ENCODE measurements at places on chromosomes 7 and 10. TPM values are rescaled to one million over a fixed set of nuclear protein-coding genes. Genes with fewer than 3 reads are reported as not detected.

- DNase-seq, result no peak
Observed at GRCh38 chr10:108241166-108241565, 1076.7 kb upstream of the SORCS1 start.

DNA sequence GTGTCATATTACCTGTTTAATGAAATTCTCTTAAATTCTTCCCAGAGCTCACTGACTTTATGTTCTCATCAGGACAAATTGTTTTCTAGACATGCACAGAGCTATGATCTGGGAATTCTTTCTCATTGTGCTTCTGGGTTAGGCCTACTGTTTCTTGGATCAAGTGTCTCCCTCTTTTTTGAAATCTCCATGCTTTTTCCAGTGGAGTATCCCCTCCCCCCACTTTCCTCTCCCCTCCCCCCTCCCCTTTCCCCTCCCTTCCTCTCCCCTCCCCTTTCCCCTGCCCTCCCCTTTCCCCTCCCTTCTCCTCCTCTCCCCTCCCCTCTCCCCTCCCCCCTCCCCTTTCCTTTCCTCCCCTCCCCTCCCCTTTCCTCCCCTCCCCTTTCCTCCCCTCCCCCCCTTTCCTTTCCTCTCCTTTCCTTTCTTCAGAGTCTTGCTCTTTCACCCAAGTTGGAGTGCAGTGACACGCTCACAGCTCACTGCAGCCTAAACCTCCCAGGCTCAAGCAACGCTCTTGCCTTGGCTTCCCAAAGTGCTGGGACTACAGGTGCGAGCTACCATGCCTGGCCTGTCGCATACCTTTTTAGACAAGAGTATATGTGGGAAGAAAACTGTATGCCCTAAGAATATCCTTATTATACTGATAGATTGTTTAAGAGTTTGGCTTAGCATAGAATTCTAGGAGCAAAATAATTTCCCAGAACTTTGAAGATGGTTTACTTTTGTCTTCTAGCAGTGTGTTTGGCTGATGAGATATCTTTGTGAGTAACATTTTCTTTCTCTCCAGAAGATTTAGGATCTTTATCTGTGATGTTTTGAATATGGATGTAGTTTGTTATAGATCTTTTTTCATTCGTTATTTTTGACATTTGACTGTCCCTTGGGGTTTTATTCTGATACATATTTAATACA is 2.5 kb downstream of the DYNC2I1 start:
- no peak for DNase-seq

NCF1 gene
- polyA plus RNA-seq, result 1.2 TPM

HKDC1 gene
- 15.3 TPM for polyA plus RNA-seq

WNT8B gene
- polyA plus RNA-seq, result 0.85 TPM

DNA sequence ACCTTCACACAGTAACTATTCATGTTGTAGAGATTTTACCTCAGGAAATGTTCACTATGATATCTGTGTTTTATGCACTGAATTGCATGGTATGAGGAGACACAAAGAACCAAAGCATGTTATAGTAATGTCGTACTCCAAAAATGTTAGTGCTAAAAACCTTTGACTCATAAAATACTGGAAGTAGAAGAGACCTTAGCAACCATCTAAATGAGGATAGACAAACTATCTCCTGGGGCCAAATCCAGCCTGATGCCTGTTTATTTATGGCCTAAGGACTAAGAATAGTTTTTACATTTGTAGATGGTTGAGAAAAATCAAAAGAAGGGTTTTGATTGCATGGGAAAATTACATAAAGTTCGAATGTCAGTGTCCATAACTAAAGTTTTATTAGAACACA is 535.1 kb downstream of the INHBA start:
- DNase-seq, result no peak

DNA sequence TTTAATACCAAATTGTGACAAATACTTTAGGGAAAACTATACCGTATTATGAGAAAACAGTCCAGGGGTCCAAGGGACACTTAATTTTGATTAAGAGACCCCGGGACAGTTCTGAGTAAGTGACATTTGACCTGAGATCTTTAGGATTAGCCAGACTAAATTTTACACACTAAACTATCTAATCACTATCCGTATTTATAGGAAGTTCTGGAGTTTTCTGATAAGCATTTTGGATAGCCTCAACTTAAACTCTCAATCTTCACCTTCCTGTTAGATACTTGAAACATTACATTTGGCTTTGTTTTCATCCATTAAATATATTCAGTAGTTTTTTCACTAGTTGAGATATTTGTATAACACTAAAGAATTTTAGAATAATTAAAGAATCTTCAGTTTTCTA is 5.4 kb downstream of the PIK3CG start:
- DNase-seq, result no peak

DNA sequence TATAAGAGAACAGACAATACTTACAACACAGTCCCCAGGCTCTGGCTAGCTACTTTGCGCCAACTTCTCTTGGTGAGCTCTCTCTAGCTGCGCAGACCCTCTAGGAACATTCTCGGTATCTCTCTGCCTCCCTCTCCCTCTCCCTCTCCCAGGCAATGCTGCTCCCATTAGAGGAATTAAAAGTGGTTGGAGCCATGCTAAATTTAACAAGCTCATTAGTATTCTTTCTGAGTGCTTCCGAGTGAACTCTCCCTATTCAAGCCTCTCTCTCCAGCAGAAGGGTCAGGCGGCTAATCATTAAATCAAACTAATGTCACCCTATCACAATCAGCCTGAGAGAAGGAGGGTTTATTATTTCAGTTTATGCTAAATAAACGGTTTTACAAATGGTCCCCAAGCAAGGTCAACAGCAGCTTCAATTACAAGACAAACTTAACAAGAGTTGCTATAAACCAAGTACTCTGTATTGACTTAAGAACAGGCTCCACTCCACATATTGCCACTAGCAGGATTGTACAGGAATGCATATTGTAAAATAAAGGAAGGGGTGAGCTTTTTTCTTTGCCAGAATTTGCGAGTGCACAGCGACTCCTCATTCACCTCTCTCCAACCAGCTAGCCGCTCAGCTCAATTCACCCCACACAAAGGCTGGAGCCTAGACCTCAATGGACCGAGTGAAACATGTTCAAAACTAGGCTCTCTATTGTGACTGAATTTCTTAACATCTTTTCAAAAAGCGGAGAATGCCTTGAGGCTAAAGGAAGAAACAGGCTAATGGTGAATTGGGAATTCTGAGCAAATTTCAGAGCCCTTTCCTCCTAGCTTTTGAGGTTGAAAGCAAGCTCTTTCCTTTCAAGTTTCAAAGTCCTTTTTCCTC is 84.4 kb downstream of the GLI3 start:
- DNase-seq, result peak; percentile 73

DNA sequence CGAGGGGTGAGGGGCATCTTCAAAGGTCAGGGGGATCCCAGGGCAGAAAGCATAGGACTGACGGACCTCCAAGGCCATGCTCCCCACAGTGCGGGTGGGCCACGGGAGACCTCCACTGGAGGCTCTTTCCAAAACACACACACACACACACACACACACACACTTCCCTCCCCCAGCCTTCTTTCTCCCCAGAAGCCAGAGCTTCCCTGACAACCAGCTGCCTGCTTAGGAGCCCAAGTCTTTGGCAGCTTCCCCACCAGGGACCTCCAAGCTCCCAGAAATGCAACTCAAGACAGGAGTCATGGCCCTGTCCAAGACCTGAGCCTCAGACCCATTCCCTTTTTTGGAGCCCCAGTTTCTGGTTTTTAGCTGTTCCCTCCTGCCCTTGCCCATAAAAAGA is 710 bp upstream of the C10orf105 start:
- DNase-seq, result no peak

HOXA10 gene
- 137 TPM for polyA plus RNA-seq

DNA sequence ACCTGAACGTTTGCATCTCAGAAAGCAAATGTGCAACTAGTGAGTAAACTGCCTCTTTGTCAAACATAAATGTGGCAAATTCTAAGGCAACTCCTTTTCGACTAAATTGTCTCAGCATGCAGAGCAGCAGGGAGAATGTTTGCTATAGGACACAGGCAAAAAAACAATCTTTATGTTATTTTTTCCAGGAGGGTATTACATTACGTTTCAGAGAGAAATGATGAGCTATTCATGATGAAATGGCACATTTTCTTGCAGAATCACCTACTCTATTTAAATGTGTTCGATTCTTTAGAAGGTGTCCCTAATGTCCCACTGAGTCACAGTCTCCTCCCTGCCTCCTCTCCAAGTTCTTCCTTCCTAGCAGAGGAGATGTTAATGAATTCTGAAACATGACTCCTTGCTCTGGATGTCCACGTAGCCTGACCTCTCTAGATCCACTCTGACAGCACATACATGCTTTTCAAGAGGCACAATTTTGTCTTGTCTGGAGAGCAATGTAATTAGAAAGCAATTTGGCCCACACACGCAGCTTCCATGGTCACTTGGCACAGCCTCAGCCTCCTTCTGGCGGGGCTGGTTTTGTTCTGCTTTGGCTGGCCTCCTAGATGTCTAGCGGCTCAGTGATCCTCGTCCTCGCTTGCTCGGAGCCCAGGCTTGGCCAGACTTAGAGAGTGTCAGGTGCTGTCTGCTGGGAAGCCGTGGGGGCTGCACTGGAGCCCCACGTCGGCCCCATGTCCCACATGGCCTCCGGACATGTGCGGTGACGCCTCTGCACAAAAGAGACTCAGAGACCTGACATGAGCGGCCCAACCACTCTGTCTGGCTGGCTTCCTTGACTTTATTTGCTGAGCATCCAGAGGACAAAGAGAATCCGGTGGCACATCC is 125.7 kb upstream of the ZNF438 start:
- DNase-seq, result peak; percentile 21

- DNase-seq, result no peak
Observed at GRCh38 chr7:132059141-132059540, 502.7 kb upstream of the PODXL start.

GRCh38 chr10:113071446-113071845 is 121.4 kb downstream of the TCF7L2 start:
- DNase-seq, result no peak

DNA sequence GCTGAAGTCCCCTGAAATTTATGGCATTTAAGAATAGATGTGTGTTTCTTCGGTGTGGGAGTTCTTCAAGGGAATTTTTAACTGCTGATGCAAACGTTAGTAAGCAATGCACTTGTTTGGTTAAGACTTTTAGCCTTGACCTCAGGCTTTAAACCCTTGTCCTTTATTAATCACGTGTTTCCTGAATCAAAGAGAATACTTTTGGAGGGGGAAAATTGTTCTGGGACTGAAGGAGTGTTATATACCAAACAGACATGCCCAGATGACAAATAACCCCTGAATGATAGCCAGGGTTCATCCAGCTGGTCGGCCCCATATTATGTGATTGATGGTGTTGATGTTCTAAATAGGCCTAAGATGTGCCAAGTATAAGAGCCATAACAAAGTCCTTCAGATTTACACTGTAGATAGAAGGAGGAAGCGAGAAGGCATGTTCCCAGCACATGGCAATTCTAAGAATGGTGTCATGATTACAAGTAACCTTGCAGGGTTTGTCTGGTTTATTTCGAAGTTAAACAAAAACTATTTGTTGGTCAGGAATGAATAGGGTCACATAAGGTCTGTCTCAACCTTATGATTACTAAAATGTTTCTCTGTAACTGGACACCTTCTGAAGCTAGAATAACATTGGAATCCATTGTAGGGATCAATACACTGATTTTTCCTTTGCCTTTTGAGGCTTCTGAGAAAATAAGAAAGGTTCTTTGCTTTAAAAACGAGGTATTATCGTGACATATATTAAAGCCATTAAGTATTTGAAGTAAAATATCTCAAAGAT is 124.2 kb upstream of the SEM1 start:
- DNase-seq, result peak; percentile 33

GRCh38 chr10:3652886-3653285 is 132.1 kb downstream of the KLF6 start:
- no peak for DNase-seq

- peak; percentile 84 for DNase-seq
Observed at GRCh38 chr7:5704534-5704922, 76.9 kb downstream of the RNF216 start.

DNA sequence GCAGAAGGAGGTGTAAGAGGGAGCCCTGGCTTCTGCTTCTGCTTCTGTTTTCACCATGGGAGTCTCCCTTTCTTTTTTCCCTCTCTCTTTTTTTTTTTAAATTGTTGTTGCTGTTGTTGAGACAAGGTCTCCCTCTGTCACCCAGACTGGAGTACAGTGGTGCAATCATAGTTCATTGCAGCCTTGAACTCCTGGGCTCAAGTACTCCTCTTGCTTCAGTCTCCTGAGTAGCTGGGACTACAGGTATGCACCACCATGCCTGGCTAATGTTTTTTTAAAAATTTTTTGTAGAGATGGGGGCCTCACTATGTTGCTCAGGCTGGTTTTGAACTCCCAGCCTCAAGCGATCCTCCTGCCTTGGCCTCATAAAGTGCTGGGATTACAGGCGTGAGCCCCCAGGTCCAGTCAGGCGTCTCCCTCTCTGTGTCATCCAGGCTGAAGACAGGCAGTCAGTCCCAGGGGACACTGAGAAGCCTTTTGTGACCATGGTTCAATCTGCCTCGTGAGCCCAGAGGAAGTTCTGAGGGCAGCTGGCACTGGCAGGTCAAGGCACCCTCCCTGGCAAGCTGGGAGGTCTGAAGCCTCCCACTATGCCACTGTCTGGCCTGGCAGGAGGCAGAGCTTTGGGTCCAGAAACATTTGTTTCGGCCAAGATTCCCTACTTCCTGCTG is 33.6 kb upstream of the NPFFR1 start:
- DNase-seq, result no peak

- DNase-seq, result no peak
Observed at GRCh38 chr10:50648935-50649227, 25.1 kb upstream of the SGMS1 start.

- DNase-seq, result no peak
Observed at GRCh38 chr10:89332123-89332633, 4.4 kb downstream of the IFIT3 start.

HOXA3 gene
- 47.9 TPM for polyA plus RNA-seq

DNA sequence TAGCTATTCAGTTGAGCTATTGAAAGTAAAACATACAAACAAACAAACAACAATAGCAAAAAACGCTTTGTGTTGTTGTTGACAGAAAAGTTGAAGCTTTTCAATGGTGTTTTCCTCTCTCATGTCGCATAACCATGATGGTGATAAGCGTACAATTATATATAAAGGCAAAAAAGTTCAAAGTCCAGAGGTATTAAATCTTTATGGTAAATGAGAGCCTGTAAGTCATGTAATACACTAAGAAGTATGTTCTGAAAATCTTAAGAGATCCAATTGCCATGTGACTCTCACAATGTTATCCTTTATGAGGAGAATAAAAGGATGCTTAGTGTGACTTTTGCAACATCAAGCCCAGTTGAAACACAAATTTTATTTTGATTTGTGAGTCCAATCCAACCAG is 93.9 kb downstream of the PPP1R9A start:
- no peak for DNase-seq

GRCh38 chr7:70456719-70457118 is 675.2 kb upstream of the GALNT17 start:
- no peak for DNase-seq

DNA sequence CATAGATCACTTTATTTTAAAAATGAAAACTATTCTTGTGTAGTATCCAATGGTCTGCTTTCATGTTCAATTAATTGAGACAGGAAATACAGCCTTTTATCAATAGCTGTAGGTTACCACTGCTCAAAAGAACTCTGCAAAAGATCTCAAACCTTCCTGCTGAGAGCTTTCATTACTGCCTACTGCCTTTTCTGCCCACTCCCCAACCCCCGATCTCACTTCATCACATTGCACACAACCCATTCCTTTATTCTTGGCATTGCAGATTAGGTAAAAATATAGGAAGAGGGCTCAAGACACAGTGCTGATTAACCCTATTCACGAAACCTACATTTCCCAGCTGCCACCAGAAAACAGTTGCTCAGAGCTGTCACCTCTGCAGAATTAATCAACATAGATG is 171.4 kb downstream of the BTAF1 start:
- DNase-seq, result no peak

- peak; percentile 88 for DNase-seq
Observed at GRCh38 chr10:71840177-71840957, 10.7 kb downstream of the PSAP start.

MARCHF5 gene
- 82.4 TPM for polyA plus RNA-seq

- no peak for DNase-seq
Observed at GRCh38 chr7:151051108-151051507, 2.8 kb downstream of the ASIC3 start.
